ENCODE measurements at places on chromosomes 2 and 18.

DNA sequence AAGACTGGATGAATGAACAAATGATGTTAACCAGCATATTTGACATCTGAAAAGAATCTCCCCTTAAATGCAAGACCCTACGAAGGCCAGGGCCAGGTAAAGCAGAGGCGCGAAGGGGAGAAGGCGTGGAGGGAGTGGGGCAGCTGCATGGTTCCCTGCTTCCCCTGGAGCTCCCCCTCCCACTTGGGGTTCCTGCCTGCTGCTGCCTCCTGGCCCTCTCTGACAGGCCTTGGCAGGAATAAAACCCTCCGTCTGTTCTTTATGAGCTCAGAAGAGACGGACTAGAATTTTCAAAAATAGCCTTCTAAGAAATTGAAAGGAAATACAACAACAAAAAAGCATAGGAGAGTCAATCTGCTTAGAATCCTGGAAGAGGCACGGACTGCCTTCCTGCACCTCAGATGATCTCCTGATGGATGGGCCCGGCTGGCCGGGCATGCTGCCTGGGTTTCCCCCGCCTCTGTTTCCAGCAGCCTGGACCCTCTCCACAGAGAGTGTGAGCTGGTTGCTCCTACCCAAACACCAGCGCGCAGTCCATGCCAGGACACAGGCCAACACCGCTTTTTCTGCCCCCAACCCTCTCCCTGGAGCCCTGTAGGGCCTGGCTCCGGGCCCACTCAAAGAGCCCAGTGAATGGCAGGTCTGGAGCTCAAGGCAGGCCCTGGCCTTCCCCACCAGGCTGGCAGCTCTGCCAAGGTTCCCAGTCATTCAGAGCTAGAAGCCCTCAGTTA is 23.9 kb downstream of the CFAP65 start:
- no peak for DNase-seq

GRCh38 chr2:200593905-200594304 is 8.1 kb downstream of the AOX1 start:
- no peak for DNase-seq

DNA sequence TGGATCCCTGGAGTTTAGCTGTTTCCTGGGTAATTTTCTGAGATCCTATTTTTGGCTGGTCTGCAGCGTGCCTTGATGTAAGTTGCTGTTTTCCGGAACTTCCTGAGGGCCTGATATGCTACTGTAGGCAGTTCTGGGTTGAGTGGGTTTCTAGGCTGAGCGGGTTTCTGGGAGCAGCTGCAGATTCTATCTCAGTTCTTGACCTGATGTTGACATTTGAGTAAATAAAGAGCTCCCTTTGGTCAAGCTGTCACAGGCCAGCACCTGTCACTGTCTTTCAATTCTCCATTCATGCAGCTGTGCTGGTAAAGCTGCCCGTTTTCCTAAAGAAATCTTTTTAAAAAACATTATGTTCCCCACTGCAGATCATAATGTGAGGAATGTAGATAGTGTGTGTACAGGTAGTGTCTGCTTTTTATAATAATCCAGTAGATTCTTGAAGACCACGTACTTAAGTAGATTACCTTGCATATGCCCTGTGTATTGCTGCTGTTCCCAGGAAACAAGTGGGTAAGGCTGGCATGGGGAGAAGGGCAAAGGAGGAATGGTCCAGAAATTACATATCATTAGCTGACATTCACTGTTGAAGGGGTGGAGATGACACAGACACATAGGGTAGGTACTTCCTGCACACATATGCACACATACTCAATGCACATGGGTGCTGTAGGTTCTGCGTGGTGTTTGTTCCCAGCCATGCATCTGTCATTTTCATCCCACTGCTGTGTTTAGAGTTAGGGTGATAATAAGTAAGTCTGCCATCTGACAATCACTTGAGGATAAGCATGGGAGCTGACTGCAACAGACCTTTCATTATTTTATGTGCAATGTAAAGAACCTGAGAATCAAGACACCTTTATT is 25.9 kb downstream of the CD28 start:
- no peak for DNase-seq

DNA sequence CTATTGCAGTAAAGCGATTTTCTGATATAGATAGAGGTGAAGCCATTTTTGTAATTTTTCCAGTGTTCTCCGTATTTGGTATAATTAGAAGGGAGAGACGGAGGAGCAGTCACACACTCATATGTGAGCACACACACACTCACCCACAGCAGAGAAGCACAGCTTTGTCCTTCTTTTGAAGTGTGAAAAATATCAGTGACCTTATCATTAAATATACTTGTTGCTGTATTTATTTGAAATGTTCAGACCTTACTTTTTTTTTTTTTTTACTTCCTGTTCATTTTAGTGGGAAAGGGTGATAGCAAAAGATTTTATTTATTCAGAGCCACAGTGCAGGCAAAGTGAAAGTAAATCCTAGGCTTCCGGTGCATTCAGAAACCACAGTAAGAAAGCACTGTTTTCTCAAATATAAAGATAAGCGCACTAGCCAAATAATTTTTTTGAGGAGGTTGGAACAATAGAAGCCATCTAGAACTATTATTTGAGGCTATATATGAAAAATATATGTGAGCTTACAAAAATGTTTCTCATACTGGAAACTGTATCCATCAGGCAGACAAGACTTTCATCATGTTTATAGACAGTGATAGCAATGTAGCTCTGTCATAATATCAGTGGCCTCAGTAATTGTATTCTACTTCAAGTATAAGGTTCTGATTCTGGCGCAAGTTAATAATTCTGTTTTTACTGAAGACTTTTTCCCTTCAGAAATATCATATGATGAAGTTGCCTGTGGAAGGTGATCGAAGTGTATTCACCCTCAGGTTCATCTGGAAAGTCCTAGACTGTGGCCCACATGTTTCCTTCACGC is 37.2 kb downstream of the TSHZ1 start:
- no peak for DNase-seq

DNA sequence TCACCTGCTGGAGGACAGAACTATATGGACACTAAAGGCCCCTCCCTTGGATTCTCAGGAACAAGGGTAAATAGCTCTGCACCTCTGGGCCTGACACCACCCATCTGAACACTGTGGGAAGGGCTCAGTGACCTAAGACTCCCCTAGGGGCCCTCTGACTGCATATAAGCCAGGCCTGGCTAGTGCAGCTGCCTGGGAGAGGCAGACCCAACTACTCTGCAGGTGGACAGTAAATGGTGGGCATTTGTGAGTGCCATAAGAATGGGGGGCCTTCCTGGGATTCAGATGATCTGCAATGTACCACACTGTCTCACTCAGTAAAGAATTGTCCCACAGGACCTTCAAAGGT is 11.2 kb upstream of the WIPF1 start:
- DNase-seq: no peak

DNA sequence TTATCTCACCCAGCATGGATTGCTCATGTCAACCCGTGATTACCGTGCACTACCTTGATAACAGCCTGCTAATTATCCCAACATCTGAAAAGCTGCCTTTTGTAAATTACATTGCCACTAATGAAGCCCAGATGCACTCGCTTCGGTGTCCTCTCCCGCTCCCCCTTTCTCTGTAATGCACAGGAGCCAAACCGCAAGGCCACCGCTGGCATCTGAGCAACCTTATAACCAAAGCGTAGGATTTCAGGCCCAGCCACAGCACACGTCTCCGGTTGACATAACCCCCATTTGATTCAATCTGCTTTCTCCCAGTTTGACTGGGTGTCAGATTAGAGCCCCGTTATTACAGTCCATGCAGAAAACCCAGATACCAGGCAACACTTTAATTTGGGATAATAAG is 341.2 kb downstream of the ALK start:
- no peak for DNase-seq

DNA sequence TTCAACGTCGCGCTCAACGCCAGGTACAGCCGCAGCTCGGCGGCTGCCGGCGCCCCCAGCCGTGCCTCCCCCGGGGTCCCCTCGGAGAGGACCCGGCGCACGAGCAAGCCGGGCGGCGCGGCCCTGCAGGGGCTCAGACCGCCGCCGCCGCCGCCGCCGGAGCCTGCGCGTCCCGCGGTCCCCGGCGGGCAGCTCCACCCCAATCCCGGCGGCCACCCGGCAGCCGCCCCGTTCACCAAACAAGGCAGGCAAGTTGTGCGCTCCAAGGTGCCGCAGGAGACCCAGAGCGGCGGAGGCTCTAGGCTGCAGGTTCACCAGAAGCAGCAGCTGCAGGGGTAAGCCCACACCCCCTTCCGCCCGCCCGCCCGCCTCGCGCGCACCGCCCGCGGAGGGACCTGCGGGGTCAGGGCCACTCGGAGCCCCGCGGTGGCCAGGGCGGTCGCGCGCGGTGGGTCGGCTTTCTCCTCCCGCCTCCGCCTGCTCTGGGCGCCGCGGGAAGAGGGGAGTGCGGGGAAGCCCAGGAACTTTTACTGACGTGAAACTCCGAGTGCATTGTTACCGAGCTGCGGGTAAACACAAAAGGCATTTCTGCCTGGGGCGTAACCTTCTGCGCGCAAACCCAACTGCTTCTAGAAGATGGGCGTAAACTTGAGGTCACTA is 861 bp downstream of the LTBP1 start:
- no peak for DNase-seq

DNA sequence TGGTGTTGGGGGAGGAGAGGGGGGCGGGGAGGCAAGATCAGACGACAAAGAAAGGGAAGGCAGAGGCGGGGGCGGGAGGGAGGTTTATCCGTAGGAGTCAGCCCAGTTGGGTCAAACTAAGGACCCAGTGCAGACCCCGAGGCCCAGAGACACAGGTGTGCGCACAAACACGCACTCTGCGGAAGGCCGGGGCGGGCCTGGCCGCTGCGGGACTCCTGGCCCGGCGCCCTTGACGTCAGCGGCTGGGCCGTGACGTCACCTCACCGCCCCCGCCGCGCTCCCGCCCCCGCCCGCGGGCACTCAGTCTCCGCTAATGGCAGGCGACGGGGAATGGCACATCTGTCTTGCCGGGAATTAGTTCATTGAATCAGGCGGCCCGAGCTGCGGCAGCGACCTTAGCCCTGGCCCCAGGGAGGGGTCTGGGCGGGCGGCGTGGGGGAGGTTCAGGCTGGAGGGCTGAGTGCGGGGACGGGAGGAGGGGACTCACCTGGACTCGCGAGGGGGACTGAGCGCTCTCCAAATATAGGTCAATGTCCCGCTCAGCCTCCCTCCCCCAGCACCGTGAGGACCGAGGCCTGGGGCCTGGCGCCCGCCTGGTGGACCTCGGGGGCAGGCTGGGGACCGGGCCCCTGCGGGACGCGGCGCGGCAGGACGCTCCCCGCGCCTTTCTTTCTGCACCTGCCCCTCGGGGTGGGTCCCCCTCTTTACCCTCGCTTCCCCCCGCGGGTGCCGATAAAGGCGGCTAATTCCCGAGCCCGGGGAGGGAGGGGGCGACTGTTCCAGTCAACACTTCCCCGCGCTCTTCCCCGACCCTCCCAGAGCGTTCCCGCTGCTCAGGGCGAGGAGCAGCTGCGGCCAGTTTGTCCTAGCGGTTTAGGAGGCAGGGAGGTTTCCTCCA is 15.5 kb upstream of the ECEL1 start:
- DNase-seq: no peak

DNA sequence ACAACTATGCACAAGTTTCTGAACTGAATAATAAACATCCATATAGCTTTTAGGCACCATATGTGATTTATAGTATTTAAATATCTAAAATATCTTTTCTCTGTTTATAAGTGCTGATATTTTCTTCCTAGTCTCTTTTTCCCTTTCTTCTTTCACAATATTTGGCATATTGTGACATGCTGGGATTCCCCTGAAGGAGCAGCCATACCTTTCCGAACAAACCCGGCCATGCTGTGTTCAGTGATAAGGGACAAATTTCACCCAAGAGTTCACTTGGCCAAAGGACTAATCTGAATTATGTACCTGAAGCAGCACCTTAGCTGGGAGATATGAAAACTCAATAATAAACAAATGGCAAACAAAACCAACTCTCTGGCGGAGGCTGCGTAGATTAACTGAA is 250.8 kb downstream of the RDH14 start:
- DNase-seq: no peak

DNA sequence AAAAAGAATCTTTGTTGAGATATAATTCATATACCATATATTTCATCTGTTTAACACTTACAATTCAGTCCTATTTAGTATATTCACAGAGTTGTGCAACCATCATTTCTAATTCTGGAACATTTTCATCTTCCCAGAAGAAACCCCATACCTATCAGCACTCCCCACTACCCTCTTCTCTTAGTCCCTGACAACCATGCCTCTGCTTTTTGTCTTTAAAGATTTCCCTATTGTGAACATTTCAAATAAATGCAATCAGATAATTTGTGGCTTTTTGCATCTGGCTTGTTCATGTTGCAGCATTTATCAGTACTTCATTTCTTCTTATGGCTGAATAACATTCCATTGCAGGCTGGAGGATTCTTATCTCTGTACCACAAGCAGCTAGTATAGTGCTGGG is 305.9 kb upstream of the MEX3C start:
- no peak for DNase-seq

Data from SW 1271 (cell line).